ENCODE measurements at places on chromosomes 2 and 18.
A peak's percentile ranks its signal among the peaks of the same experiment; 100 is the strongest.

DNA sequence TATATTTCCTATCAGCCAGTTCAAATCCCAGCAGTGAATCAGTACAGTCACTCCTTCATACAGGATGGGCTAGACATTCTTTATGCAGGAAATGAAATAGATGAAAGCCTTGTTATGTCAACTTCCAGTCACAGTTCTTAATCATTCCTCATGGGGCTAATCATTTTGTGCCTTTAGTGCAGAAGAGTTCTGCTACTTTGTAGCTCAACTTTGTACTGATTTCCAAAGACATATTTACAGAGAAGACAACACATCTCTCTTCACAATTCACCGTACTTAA, 593.9 kb upstream of the NETO1 start:
- DNase-seq = no peak

DNA sequence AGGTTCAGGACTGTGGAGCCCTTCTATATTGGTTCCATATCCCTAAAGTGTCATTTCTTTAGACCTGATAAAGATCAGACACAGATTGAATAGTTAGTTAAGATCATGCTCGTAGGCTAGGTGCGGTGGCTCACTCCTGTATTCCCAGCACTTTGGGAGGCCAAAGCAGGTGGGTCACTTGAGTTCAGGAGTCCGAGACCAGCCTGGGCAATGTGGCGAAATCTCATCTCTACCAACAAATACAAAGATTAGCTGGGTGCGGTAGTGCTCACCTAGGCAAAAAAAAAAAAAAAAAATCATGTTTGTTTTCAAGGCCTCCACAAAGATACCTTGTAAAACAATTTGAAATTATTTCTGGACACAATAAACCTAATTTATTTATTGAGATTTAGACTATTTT, 4.6 kb upstream of the ANKAR start:
- no peak for DNase-seq

DNA sequence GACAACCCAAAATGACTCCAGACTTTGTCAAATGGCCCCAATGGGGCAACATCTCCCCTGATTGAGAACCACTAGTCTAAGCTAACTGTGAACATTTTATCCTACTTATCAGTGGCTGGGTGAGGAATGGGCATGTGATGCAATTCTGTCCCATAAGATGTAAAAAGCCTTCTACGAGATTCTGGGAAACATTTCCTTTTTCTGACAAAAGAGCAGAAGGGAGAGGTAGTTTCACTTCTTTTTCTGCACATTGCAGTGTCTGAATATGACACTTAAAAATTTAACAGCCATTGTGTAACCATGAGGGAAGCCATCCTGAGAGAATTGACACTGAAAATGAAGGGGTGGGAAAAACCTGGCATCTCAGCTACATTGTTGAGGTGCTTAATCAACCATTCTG, 17.3 kb upstream of the MARCHF4 start:
- DNase-seq = no peak

DNA sequence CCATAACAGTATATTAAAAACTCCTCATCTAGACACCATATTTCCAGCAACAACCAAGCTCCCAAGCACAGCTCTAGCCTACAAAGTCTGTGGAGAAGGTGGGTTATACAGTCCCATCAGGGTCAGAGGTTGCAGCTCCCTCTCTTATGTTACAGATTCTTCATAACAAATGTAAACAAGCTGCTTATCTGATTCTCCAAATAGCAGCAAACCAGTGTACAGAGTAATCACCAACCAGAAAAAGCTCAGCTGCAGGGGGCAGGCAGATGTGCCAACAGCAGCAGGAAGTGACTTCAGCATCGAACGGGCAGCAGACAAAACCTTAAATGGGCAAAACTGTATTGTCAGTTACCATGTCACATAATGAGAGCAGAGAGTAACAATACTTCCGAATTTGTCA, 52.9 kb upstream of the NABP1 start:
- DNase-seq = no peak

GRCh38 chr18:55275039-55275901, 312.7 kb downstream of the TCF4 start:
- no peak for DNase-seq

- no peak for DNase-seq
Measured at GRCh38 chr2:233358335-233358734, 4.0 kb downstream of the DGKD start.

- peak; percentile 49 for DNase-seq
Measured at GRCh38 chr2:127701651-127702394, 526 bp downstream of the SFT2D3 start.

GRCh38 chr2:196448407-196449079, 191.0 kb upstream of the CCDC150 start:
- no peak for DNase-seq

DNA sequence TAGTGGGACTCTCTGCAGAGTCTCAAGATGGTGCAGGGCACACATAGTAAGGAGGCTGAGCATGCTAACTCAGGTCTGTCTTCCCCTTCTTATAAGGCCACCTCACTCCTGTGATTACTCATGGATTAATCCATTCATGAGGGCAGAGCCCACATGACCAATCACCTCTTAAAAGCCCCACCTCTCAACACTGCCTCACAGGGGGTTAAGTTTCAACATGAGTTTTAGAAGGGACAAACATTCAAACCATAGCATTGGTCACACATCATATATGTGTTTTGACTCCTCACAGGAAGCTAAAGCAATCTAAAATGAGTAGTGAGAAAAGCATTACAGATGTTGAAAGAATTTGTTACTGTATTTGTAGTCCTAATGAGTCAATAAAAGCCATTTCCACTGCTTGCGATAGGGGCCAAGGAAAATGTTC, 57.5 kb downstream of the DTNA start:
- DNase-seq = no peak

- no peak for DNase-seq
Measured at GRCh38 chr2:69113627-69114026, 100.6 kb downstream of the ANTXR1 start.

DNA sequence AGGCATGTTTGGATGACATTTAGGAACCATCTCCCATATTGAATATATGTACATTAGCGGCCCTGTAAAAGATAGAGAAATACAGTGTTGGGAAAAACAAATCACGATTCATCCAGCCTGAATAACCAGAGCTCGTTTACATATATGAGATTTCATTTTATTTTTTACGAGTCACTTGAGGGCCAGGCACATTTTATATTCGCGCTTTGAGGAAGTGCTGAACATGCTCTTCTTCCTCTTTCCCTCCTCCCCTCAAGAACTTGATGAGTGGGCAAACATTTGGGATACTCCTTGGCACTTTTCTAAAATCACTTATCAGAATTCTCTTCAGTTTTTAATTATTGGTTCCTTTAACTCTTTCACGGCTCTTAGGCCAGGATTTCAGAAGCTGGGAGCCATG, 268.0 kb upstream of the TANK start:
- no peak for DNase-seq
